ENCODE measurements at places on chromosomes 11 and 22.
A peak's percentile ranks its signal among the peaks of the same experiment; 100 is the strongest.

GRCh38 chr11:111513240-111513605, 1.0 kb upstream of the BTG4 start:
- DNase-seq, result no peak

GRCh38 chr11:3201677-3202181, 16.9 kb downstream of the MRGPRG start:
- DNase-seq, result no peak

DNA sequence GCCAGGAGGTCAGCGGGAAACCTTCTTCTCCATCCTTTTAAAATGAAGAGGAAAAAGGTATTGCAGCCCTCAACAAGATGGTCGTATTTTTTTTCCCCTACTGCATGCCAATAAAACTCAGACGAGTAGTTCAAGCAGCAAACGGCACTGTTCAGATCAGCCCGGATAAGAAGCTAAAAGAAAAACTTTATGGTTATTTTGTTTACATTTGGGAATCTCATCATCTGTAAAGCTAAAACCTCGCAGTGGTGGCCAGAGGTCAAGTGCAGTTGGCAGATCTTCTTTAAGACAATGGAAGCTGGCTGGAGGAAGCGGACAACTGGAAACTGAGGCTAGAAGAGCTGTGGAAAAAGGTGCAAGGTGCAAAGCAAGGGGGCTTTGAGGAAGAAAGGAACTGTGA, 31.0 kb upstream of the CHRM4 start:
- DNase-seq, result no peak

- no peak for DNase-seq
Observed at GRCh38 chr11:120134931-120135228, 3.0 kb downstream of the TRIM29 start.

DNA sequence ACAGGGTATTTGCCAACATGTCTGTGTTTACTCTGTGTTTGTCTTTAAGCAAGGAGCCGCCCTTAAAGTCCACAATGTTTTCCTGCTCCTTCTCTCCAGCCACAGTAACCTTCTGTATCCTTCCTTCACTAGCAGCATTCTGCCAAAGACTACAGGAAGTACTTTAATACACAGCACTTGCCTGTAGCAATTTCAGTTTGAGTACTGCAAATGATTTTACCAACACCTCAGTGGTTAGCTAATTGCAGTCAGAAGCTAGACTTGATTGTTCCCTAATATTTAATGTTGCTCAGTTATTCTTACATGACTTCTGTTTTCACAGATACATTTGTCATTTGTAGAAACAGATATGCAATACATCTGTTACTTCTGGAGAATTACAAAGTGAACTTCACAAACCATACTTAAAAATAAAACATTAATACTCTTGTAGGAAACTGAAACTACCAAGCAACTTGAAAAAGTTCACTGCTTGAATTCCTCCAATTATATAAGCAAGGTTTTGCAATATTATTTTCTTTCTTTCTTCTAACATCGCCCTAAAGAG, 69.1 kb downstream of the FCHSD2 start:
- peak; percentile 19 for DNase-seq

DNA sequence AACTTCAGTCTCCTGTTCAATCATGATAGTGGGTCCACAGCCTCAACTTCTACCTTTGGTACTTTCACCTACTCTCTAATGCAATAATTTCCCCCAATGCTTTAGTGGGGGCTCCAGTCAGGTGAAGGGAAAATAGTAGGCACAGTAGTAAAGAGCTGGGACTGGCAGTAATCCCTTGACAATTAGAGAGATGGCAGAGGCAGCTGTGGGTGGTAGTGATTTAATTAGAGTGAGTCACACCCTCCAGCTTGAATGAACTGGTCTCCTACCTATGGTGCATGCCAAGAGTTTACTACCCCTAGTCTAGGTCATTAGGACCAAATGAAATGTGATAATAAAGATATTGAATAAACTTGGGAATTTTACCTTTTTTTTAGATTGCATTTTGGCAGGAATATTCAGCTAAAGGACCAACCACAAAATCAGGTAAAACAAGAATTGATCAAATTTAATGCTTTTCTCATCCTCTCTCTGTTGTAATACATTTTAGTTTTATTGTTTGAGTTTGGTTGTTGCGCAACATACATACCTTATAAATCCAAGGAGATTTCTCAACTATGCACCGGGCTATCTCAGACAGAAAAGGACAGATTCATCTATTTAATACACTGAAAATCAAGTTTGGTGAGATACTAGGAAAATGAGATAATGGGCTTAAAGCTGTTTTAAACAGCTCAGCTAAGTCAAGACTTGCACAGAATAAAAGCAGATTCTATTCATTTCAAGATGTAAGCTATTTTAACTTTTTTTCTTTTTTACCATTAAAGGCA, 9.0 kb downstream of the PRRG4 start:
- DNase-seq, result no peak

DNA sequence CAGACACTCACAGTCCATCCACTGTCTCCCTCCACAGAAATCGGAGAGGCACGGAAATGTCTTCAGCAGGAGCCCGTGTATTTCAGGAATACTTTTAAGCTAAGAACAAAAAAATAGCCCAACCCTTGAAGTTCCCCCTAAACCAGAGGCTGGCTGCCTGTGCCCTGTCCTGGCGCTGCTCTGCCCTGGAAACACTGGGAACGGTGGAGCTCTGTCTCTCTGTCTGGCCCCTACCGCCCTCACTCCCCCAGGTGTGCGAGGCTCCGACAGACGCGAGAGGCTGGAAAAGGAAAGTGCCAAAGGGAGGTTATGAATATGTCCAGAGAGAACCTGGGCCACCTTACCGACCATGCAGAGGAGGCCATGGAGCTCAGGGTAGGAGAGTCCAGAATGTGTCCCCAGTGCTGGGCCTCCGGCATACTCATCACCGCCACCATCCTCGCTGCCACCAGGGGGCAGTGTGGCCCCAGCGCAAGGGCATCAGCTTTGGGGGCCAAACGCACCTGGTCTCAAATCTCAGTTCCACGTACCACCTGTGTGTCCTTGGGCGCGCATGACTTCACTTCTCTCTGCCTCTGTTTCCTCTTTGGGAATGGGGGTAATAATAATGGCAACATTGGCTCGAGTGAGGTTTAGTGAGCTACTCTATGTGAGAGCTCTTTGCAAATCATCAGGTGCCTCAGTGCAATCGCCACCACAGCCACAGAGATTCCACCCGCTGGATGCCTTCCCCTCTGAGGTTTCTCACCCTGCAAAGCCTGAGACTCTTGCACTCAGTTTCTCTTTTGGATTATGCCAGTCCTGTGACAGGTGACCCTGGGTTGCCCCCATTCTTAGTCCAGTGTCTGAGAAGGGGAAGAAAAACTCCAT, 10.4 kb upstream of the SLCO2B1 start:
- DNase-seq, result peak; percentile 53

GRCh38 chr11:30358536-30358935, 35.6 kb downstream of the ARL14EP start:
- DNase-seq, result no peak

- no peak for DNase-seq
Observed at GRCh38 chr11:45857961-45858474, 10.7 kb downstream of the CRY2 start.

DNA sequence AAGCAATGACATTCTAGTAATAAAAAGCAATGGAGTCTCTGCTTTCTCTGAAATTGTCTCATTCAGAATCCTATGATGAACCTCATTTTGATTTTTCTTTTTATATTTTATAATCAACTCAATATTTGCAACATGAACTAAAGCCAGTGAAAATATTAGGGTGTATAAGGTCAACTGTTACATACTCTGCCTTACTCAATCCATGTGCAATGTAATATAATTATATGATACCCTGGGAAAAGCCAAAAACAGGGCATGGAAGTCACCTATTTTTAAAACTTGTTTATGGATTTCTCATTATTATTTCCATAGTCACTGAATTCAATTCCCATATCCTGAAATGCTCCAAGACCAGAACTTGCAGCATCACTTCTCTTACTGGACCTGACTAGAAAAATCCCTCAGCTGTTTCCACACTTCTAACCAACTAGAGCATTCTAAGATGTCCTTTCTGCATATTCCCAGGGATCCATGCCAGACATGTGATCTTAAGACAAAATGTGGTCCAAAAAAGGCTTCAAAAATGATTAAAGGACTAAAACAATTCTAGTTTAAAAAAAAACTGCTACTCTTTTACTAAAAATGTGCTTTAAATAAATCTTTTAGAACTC, 97.3 kb downstream of the GUCY1A2 start:
- no peak for DNase-seq

GRCh38 chr11:64268025-64268892, 16.2 kb downstream of the BAD start:
- no peak for DNase-seq

DNA sequence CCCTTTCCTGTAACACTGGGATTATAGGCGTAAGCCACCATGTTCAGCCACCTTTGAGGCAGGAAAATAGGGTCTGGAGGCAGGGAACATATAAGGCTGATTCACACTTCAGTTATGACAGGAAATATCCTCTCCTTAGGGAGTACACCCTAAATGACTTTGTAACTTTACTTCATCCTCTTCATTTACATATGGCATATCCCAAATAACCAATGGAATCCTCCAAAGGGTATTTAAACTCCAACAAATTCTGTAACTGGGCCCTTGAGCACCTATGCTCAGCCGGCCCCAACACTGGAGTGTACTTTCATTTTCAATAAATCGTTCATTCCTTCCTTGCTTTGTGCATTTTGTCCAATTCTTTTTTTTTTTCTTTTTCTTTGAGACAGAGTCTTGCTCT, 1.6 kb upstream of the KAT5 start:
- DNase-seq, result no peak
